ENCODE measurements at places on chromosomes 2 and 18.

GRCh38 chr2:122105877-122106206 is 350.4 kb downstream of the TSN start:
- H3K4me3 ChIP-seq: no peak overlapping the region
- DNase-seq: no peak
- no peaks in the 10 kb centered on the region for H3K4me1 ChIP-seq
- H3K36me3 ChIP-seq: no peaks in the 10 kb centered on the region
- H3K27ac ChIP-seq: no peak overlapping the region

DNA sequence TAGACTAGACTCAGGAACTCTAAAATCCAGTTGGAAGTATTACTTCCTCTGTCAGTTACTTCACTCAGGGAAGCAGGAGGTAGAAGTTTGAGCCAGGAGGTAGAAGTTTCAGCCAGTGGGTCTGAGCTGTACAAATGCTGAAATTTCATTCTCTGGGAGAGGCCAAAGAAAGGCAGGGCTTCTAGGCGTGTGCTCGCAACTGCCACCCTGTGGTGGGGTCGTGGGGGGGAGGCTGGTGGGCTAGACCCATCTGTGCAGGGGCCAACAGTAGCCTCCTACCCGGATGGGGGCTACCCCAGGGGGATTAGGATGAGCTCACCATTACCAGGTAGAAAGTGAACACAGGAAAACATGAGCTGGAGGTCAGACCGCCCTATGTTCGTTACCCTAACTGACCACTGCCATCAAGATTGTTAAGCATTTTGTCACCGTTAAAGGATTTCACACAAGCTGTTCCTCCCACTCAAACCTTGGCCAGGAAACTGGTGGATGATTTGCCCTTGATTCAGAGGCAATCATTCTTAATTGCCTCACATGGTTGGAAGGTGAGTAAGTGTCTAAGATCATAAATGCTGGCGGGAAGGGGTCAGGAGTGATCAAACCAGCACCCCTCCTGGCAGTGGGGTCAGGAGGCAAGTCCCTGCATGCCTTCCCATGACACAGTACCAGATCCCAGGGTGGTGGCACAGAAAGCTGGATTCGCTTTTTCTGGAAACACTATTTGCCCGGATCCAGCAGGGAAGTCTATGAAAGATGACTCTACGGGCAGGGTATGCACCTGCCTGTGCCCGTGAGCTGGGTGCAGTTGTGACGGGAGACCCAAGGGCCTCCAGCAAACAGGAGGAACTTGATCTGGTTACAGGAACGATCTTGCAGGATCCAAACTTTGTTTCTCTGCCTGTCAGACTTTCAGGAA is 5.2 kb upstream of the FHL2 start:
- DNase-seq: no peak
- H3K27me3 ChIP-seq: peaks cover 6% of the 10 kb centered on the region
- H3K4me3 ChIP-seq: no peak overlapping the region
- no peaks in the 10 kb centered on the region for H3K36me3 ChIP-seq

GRCh38 chr2:26915316-26915715 is 55.1 kb upstream of the MAPRE3 start:
- no peak overlapping the region for H3K27ac ChIP-seq
- no peak for DNase-seq
- no peaks in the 10 kb centered on the region for H3K4me1 ChIP-seq
- no peak overlapping the region for H3K4me3 ChIP-seq

- no peak overlapping the region for H3K4me3 ChIP-seq
- H3K36me3 ChIP-seq: no peaks in the 10 kb centered on the region
- no peak overlapping the region for H3K27ac ChIP-seq
- no peak for DNase-seq
Measured at GRCh38 chr2:168663993-168664392, 138.4 kb upstream of the NOSTRIN start.

- peak overlapping the region; percentile 1 for H3K27ac ChIP-seq
- peaks cover 22% of the 10 kb centered on the region for H3K4me1 ChIP-seq
- no peak overlapping the region for H3K4me3 ChIP-seq
Measured at GRCh38 chr2:29129586-29130281, 14.5 kb downstream of the CLIP4 start.

DNA sequence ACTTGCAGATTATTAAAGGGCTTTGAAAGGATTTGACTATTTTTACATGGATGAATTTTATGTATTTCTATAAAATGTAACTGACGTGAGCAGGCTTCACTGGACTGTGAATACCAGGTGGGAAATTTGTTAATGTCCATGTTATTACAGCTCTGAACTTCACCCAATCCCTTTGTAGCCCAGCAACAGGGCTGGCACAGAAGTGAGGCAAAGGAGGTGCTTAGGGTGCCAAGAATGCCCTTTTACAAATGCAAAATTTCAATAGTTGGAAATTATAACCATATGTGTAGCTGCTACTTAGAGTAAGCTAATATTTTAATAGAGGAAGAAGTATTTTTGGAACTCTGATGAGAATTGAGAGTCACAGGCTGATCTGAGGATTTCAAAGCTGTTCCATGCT is 53.7 kb upstream of the FAM98A start:
- H3K4me1 ChIP-seq: no peaks in the 10 kb centered on the region
- H3K27ac ChIP-seq: no peak overlapping the region
- no peak overlapping the region for H3K4me3 ChIP-seq
- DNase-seq: no peak
- no peaks in the 10 kb centered on the region for H3K27me3 ChIP-seq

DNA sequence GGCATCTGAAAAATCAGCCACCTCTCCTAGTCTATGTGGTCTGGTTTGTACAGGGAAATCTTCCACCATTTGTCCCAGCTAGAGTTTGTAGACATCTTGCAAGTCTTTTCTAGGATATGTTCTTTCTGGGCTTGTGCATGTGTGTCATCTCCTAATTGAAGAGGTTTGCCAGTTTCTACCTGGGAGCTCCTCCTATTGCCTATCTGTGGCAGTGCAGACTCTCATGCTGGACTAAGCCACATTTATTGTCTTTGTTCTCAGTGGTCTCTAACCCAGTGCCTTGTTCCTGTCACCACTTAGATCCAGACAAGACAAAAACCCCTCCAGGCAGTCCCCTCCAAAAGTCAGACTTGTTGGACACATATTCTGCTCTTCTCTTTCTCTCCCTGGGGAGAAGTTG is 72.0 kb upstream of the MRPS9 start:
- no peaks in the 10 kb centered on the region for H3K4me1 ChIP-seq
- H3K36me3 ChIP-seq: no peaks in the 10 kb centered on the region
- H3K27ac ChIP-seq: no peak overlapping the region
- no peak overlapping the region for H3K4me3 ChIP-seq
- no peak for DNase-seq

GRCh38 chr18:56139792-56140254 is 498.6 kb downstream of the TXNL1 start:
- peaks cover 4% of the 10 kb centered on the region for H3K4me1 ChIP-seq
- H3K27ac ChIP-seq: peak overlapping the region; percentile 69
- no peak overlapping the region for H3K4me3 ChIP-seq

DNA sequence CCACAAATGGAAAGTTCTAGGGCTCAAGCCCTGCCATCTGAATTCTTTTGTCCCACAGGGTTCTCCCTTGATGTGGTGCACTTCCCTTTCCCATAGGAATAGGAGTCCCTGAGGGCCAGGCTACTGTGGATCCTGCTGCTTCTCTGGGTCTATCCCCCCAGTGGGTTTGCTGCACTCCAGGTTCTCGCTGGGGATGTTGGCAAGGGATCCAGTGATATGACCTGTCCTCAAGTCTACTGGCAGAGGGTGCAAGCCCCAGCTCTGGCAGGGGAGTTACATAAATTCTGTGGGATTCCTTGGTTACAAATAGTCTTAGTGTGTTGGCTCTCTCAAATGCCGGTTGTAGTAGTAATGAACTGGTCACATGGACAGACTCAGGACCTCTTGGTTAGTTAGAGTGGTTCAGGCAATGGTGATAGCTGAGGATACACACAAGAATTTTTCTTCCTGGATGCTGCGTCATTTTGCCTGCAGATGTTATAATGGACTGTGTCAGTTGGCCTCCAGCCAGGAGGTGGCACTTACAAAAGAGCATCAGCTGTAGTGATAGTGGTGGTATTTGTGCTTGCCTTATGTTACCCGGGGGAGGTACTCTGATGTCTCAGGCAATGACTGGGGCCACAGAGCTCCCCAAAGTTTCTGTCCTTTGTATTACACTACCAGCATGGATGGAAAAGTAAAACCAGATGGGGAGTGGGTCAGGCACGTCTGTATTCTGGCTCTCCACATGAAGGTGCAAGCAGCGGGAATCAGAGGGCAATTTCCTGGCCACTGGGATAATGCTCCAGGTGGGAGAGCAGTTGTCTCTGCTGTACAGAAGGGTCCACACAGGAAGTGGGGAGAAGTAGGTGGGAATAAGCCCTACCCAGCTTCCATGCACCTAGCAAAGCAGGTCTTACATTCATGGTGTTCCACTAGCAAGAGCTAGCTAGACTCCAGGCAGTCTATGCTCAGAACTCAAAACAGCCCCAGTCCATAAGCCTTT is 267.9 kb downstream of the SOX11 start:
- no peaks in the 10 kb centered on the region for H3K27me3 ChIP-seq
- no peaks in the 10 kb centered on the region for H3K4me1 ChIP-seq
- no peaks in the 10 kb centered on the region for H3K36me3 ChIP-seq
- no peak overlapping the region for H3K4me3 ChIP-seq

GRCh38 chr18:77650799-77651385 is 401.2 kb downstream of the GALR1 start:
- H3K27ac ChIP-seq: no peak overlapping the region
- peaks cover 9% of the 10 kb centered on the region for H3K27me3 ChIP-seq
- no peaks in the 10 kb centered on the region for H3K36me3 ChIP-seq
- no peak overlapping the region for H3K4me3 ChIP-seq

- no peaks in the 10 kb centered on the region for H3K36me3 ChIP-seq
- DNase-seq: no peak
- no peak overlapping the region for H3K4me3 ChIP-seq
- no peaks in the 10 kb centered on the region for H3K4me1 ChIP-seq
Measured at GRCh38 chr2:216934151-216934550, 74.3 kb upstream of the TNP1 start.

GRCh38 chr2:42742740-42743658 is 20.9 kb downstream of the OXER1 start:
- H3K27ac ChIP-seq: no peak overlapping the region
- H3K4me3 ChIP-seq: no peak overlapping the region
- no peaks in the 10 kb centered on the region for H3K27me3 ChIP-seq
- no peaks in the 10 kb centered on the region for H3K36me3 ChIP-seq

DNA sequence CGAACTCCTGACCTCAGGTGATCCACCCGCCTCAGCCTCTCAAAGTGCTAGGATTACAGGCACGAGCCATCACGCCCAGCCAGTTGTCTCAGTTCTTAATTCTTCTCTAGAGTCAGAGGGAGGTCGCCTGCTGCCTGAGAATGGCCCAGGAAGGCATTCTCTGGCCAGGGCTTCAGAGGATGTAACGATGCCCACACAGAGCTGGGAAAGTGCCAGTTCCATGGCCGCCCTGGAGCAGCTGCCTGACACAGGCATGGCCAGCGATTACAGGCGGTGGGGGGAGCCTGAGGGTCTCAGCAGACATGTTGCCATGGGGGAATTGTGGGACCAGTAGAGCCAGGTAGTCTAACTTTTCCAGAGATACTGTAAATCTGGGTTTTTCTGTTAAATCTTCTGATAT is 25.6 kb upstream of the DNMT3A start:
- no peak for DNase-seq
- H3K4me3 ChIP-seq: no peak overlapping the region
- H3K27ac ChIP-seq: no peak overlapping the region
- no peaks in the 10 kb centered on the region for H3K36me3 ChIP-seq

DNA sequence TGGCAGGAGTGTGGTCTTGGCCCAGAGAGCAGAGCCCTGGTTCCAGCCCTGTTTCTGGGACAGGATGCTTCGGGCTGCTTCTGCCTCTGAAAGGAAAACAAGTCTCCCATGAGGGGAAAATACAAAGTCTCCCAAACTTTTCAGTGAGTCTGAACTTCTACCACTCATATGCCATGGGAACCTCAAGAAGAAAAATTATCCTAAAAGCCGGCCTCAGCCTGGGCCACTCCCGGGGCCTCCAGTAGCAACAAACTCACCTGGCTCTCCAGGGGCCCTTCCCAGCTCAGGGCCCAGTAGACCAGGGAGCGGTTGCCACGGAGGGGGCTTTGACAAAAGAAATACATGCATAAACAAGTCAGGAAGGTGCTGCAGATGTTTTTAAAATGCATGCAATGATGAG is 289.2 kb upstream of the HDAC4 start:
- H3K36me3 ChIP-seq: no peaks in the 10 kb centered on the region
- no peak overlapping the region for H3K4me3 ChIP-seq
- H3K27me3 ChIP-seq: peaks cover under 1% of the 10 kb centered on the region
- DNase-seq: no peak

- no peaks in the 10 kb centered on the region for H3K27me3 ChIP-seq
- no peak for DNase-seq
- H3K27ac ChIP-seq: no peak overlapping the region
- no peak overlapping the region for H3K4me3 ChIP-seq
Measured at GRCh38 chr2:205107810-205108209, 562.5 kb downstream of the PARD3B start.

- DNase-seq: no peak
- no peak overlapping the region for H3K4me3 ChIP-seq
- no peaks in the 10 kb centered on the region for H3K4me1 ChIP-seq
- H3K36me3 ChIP-seq: no peaks in the 10 kb centered on the region
Measured at GRCh38 chr2:120969613-120970355, 234.1 kb downstream of the GLI2 start.

GRCh38 chr2:199932312-199932855 is 21.3 kb downstream of the C2orf69 start:
- no peaks in the 10 kb centered on the region for H3K27me3 ChIP-seq
- H3K4me3 ChIP-seq: no peak overlapping the region
- DNase-seq: no peak

GRCh38 chr2:61423714-61424113 is 47.2 kb downstream of the USP34 start:
- H3K4me1 ChIP-seq: peaks cover 58% of the 10 kb centered on the region
- H3K4me3 ChIP-seq: no peak overlapping the region
- H3K27me3 ChIP-seq: no peaks in the 10 kb centered on the region

DNA sequence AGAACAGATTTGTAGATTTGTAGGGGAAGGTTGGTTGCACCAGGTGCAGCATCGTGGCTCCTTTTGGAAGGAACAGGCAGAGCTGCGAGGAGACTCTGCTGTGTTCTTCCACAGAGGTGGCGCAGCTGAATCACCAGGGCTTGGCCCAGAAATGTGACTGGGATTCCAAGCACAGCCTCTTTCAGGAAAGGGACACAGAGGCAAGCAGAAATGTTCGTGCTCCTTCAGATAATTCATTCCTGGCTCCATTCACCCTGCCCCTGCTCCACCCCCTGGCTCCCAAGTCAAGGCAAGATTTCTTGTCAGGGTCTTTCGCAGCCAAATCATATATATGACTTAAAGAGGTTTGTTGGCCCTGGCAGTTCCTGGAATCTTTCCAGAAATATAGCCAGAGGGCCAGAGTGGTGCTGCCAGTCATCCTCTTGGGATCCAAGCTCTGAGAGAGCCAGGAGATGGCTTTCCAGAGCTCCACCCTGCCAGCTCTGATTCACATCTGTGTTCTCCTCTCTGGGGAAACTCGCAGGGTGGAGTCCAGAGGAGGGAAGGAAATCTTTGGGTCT is 203.9 kb upstream of the TANK start:
- H3K4me1 ChIP-seq: peaks cover 20% of the 10 kb centered on the region
- H3K36me3 ChIP-seq: no peaks in the 10 kb centered on the region
- H3K4me3 ChIP-seq: no peak overlapping the region
- H3K27ac ChIP-seq: peak overlapping the region; percentile 61
- H3K27me3 ChIP-seq: no peaks in the 10 kb centered on the region

All from upper lobe of right lung (tissue), 1 donor.